ENCODE measurements at places on chromosomes 11 and 22.

DNA sequence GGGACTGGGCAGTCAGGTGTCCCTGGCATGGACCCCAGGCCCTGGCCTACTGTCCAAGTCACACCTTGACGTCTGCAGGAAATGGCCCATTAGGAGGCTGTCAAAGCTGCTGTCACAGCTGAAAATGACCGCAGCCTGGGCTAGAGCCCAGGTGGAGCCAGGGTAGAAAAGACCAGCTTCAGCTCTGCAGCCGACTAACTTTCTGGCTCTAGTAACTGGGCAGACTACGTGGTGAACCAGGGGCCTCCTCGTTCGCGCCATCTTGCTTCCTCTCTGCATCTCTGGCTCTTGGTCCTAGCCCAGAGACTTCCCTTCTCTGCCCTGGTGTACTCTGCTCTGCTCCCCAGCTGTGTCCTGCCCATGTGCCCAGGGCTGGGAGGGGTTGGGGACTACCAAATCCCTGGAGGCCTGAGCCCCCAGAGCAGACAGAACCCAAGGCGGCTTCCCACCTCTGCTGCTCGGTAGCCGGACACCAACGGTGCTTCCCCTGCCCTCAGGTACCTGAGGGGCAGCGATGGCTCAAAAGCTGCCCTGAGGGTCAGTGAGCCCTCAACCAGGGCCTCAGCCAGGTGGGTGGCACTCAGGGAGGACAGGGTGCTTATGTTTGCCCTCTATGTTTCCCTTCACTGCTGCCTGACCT lies 19.7 kb downstream of the SART1 start:
- DNase-seq = no peak

GRCh38 chr11:104534278-104534677 lies 364.0 kb downstream of the CASP12 start:
- no peak for DNase-seq

DNA sequence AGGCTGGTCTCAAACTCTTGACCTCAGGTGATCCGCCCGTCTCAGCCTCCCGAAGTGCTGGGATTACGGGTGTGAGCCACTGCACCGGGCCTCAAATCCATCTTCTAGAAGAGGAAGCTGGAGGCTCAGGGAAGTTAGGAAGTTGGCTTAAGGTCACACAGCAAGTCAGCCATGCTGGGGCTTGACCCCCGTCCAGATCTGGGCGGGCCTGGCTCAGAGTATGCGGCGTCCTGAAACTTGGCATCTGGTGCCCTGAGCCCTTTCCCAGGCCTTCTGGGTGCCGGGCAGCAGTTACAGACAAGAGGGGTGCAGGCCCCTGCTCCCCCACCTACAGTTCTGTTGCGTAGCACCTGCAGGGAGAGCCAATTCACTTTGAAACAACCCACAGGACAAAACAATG lies 11.2 kb downstream of the MPPED1 start:
- no peak for DNase-seq

GRCh38 chr11:133833898-133834681 lies 11.2 kb downstream of the SPATA19 start:
- no peak for DNase-seq

DNA sequence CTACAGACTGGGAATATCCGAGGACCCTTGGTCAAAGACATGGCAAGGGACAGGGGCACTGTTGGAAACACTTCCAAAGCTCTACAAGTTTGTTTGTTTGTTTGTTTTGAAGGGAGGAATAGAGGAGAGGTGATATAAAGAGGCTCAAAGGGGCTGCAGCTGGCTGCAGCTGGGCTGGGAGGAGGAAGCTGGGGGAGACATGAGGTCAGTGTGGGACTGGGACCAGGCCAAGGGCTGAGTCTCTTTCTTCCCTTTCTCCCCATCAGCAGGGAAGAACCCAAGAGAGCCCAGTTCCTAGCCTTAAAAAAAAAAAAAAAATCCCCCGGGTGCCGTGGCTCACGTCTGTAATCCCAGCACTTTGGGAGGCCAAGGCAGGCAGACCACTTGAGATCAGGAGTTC lies 5.0 kb downstream of the RHOG start:
- DNase-seq = no peak

GRCh38 chr22:26391091-26391490 lies 38.0 kb upstream of the ASPHD2 start:
- DNase-seq = no peak

GRCh38 chr11:46899501-46900025 lies 18.8 kb downstream of the LRP4 start:
- DNase-seq = no peak

- peak; percentile 66 for DNase-seq
Measured at GRCh38 chr22:45009606-45010531, at the start of gene PHF21B. Gene PHF21B, minus strand, starts transcription at chr22:45010005. Its CDS starts 456 bp downstream, at chr22:45009549.

GRCh38 chr11:105897161-105897560 lies 124.9 kb downstream of the MSANTD4 start:
- no peak for DNase-seq

DNA sequence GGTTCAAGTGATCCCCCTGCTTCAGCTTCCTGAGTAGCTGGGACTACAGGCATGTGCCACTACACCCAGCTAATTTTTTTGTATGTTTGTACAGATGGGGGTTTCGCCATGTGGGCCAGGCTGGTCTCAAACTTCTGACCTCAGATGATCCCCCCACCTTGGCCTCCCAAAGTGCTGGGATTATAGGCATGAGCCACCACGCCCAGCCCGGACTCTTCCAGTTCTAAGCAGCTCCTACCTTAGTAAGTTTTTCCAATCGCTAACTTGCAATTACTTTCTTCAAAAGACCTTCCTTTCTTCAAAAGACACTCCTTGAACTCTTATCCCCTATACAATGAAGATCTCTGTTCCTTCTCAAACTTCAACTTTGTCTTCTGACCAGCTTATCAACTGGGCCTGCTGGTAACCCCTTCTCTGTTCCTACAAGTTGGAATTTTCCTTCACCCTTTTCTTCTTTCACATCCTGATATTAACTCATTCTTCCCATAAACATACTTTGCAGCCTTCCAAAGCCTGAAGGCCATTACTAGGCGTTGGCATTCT lies 25.8 kb downstream of the RBFOX2 start:
- no peak for DNase-seq

- peak; percentile 31 for DNase-seq
Measured at GRCh38 chr11:22192642-22193347, at the start of gene ANO5. Gene ANO5, plus strand, starts transcription at chr11:22193085. Its CDS starts 408 bp downstream, at chr11:22193493.

- no peak for DNase-seq
Measured at GRCh38 chr11:132211479-132211878, 841.1 kb downstream of the NTM start.

GRCh38 chr11:43574949-43575912 lies 105.3 kb upstream of the HSD17B12 start:
- no peak for DNase-seq

DNA sequence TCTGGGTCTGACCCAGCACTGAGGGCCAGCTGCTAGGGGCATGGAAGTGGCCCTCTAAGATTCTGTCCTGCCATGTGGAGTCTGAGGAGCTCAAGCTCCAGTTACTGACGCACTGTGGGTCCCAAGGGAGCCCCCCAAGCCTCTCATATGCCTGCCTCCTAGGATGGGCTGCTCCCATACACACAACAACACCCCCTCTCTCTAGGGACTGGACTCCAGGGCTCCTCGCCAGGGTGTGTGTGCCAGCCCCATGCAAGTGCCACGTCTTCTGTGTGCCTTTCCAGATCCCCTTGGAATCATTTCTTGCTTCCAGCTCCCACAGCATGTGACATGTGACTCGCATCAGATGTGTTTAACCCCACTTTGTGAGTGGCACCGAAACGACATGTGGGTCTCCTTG lies 234.5 kb downstream of the CEP164 start:
- DNase-seq = no peak
